ENCODE measurements at places on chromosomes 12 and 14.

DNA sequence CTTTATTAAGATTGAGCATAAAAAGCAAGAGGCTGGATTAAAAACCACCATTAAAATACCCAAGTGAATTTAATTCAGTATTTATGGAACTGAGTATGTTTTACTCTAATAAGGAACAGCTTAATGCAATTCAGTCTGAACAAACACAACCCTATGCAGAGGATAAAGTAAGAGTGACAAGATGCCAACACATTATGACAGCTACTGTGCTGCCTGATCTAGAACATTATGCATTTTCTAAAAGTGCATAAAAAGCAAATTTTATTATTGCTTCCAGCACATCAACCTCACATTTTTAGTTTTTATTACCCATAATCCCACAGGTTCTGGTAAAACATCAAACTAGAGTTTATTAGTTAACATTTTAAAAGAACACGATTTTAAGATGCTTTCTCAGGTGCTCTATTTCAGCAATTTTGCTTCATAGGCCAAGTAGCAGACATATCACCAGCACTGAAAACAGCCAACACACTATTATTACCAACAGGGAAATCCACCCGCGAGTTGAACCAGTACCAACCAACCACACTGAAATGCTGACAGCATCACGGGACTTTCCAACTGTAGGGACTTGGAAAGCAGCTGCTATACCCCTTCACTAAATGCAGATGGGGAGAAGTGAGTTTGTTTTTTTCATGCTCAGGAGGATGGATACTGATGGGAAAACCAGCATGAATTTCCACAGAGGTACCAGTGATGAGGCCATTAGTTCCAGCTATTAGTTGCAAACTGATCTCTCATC lies 372.1 kb downstream of the KCNH5 start:
- DNase-seq: no peak

GRCh38 chr12:71158361-71158882 lies 623 bp upstream of the TSPAN8 start:
- no peak for DNase-seq

GRCh38 chr14:60107477-60107876 lies 15.8 kb downstream of the PCNX4 start:
- no peak for DNase-seq

DNA sequence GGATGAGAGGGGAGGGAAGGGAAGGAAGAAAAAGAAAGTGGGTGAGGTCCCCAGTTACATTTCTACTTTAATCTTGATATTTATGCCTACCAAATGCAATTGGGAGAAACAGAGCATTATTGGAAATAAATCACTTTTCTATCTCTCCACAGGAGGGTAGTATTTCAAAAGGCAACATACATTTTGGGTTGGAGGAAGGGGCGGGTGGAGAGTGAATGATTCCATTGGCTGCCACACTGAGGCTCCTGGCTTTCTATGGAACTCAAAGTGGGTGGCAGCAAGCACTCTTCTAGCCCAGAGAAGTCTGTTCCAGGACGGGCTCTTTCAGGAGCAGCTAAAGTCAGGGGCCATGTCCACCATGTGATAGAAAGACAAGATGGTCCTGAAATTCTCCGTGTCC lies 441.3 kb downstream of the DAD1 start:
- DNase-seq: no peak

DNA sequence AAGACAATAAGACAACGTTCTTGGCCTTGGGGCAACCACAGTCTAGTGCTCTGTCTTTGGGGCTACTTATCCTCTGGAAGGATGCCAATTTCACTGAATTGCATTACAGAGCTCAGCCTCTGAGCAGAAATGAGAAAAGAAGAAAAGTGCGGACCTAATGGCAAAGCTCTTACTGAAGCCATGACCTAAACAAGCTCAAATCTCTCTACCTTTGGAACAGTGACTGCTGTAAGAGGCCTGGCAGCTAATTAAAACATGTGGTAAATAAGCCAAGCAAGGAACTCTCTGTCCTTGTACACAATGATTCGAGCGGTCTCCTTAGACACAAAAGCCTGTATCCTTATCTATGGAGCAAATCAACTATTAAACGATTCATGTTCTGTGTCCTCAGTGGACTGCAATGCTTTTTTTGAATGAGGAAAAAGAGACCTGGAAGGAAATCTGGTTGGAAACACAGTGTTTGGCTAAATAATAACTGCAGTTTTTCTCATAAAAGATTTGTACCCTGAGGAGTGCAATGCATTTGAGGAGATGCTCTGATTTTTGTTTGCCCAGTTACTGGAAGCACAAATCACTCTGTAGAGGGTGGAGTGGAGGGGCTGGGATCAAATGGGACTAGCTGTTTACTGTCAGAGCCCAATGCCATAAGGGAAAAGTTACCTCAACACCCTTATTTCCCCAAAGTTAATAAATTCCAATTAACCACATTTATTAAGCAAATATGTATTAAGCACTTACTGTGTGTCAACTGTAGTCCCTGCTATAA lies 113.9 kb downstream of the NDUFA12 start:
- DNase-seq: no peak

- no peak for DNase-seq
These were observed 196.1 kb upstream of the FLRT2 start for GRCh38 chr14:85333841-85334240.

DNA sequence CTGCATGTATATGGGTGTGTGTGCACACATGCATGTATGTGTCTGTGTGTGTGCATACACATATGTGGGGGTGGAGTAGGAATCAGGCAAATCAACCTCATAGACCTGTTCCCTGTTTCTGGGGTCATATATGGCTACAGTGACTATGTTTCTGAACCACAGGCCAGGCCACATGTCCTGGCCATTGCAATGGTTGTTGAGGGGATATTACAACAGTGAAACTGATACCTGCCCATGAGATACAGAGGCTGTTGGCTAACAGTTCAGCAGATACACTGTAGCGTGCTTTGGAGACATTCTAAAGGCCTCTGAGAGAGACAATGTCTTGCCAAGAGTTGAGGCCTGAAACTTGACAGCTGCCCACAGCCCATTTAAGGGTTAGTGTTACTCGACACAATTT lies 47.3 kb upstream of the FOS start:
- no peak for DNase-seq

GRCh38 chr14:24403294-24403998 lies 4.6 kb downstream of the NYNRIN start:
- no peak for DNase-seq

DNA sequence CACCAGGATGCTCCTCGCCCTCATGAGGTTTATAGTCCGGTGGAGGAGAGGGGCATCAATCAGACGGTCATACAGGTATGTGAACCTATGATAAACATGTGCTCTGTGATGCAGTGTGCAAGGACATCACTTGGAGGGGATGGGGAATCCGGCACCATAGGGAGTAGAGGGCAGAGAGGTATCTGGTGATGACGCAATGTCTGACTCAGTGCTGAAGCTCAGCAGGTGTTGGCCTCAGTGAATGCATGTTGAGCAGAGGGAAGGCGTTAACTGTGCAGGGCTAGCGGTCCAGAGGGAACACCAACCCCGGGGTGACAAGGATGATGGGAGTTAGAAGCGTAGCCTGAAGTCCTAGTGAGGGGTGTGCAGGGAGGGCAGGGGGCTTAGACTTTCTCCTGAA lies 200.9 kb downstream of the TMEM132C start:
- DNase-seq: no peak

GRCh38 chr14:90490720-90491050 lies 93.9 kb downstream of the CALM1 start:
- DNase-seq: no peak

GRCh38 chr14:32512813-32513212 lies 183.7 kb downstream of the AKAP6 start:
- DNase-seq: no peak

- DNase-seq: no peak
These were observed 45.4 kb downstream of the RPH3A start for GRCh38 chr12:112836736-112837628.

GRCh38 chr12:53299101-53299453 lies 418 bp upstream of the MYG1 start:
- DNase-seq: peak; percentile 61

DNA sequence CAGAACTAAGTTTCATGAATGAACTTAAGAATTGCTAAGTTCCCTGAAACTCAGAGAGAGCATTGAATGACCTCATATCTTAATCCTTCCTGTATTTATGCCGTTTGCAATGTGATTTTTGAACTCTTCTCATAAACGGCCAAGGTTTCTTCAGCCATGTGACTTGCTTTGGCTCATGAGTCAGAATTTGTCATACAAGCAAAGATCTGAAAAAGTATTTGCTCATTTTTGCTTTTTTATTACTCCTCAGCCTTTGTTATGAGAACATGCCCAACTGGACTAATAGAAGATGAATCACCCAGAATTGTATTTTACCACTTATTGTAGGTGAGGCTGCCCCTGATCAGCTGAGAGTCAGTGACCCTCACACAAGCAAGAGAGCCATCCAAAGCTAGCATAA lies 693.8 kb downstream of the BCL11B start:
- no peak for DNase-seq

GRCh38 chr12:114440270-114441038 lies 34.5 kb upstream of the TBX5 start:
- no peak for DNase-seq

GRCh38 chr12:68470664-68471328 lies 138.6 kb upstream of the MDM1 start:
- no peak for DNase-seq

DNA sequence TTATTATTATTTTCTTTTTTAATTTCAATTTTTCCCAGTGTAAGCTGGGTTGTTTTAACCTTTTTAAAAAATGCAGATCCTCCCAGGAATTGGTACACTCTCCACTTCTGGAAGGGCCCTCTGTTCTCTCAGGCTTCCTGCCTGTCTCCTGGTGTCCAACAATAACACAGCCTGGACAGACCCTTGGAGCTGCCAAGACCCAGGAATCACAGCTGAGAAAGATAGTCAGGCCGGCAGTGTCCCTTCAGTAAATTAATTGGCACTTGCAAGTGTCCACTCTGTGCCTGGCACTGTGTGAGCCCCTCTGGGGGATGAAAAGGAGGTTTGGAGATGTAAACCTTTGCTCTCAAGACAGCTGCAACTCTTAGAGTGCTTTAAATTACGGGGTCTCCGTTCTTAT lies 113.3 kb downstream of the SMOC1 start:
- no peak for DNase-seq

DNA sequence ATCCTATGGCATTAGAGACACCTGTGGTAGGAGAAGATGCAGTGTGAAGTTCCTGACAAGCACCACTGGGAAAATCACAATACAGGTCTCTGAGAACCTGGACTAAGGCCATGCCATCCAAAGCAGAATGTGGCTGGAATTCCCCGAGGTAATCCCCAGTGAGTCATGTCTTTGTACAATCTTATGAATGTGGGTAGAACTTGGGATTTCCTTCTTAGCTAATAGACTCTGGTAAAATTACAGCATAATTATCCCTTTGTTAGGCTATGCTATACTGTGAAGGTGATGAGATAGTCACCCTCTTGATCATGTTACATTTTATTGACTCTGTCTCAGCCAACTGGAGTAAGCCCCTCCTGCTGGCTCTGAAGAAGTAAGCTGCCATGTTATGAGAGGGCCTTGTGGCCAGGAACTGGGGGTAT lies 224.3 kb upstream of the DCN start:
- no peak for DNase-seq

DNA sequence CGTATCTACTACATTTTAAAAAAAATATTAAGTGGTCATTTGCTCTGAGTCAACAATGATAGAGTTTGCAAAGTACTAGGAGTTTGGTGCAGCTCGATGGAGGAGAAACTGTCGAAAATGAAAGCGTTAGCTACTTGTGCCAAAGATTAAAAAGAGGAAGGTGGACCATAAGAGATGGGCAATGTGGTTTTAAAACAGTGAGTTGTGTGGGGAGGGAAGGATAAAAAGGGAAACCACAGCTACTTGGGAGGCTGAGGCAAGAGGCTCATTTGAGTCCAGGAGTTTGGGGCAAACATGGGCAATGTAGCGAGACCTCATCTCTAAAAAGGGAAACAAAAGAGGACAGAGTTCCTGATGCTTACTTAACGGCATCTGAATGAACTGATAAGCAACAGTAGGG lies 18.2 kb upstream of the STRAP start:
- no peak for DNase-seq

DNA sequence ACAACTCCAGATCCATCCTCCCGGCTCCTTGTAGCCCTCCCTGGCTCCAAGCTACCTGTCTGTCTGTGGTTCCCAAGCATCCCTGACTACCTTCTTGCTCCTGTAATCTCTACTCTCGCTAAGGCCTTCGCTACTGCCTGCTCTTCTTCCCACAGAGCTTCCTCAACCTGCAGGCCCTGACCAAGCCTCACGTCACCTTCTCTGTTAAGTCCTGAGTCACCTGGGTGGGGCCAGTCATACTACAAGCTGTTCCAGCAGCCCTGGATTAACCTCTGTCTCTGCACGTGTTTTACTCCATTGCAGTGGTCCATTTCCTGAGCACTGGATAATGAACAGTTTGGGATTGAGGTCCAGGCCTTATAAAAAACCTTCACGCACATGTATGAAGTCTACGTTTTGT lies 770.7 kb downstream of the BCL11B start:
- no peak for DNase-seq

- no peak for DNase-seq
These were observed 13.2 kb upstream of the GALNT9 start for GRCh38 chr12:132342251-132343227.

GRCh38 chr14:36834293-36834692 lies 172.6 kb downstream of the PAX9 start:
- DNase-seq: no peak

- no peak for DNase-seq
These were observed 88.4 kb downstream of the BORCS5 start for GRCh38 chr12:12445165-12445881.

GRCh38 chr12:49108958-49109404 lies 1.7 kb downstream of the LMBR1L start:
- DNase-seq: no peak

DNA sequence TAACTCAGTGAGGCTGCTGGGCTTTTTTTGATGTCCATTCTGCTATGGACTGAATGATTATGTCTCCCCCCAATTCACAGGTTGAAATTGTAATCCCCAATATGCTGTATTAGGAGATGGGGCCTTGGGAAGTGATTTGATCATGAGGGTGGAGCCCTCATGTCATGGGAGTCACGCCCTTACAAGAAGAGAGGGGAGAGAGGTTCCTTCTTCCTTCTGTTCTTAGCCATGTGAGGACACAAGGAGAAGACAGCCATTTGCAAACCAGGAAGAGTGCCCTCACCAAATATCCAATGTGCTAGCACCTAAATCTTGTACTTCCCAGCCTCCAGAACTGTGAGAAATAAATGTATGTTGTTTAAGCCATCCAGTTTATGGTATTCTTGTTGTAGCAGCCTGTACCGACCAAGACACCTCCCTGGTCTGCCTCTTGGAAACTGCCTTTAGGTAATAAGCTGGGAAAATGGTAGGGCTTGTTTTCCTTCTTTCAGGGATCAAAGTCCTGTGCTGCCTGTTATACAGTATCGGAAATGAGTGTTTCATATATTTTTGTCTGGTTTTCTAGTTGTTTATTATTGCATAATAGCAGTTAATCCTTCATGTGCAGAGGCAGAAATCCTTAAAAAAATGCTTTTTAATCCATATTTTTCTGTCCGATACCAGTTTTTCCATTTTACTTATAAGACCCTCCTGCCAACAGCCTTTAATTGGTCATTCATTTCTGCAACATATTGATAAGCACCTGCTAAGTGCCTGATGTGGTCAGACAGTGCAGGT lies 16.3 kb downstream of the BORCS5 start:
- DNase-seq: no peak
